Amygdala (tissue), 56 donors: ENCODE measurements at places on chromosomes 5 and 9.

GRCh38 chr9:78598120-78598519 lies 301.2 kb downstream of the PSAT1 start:
- DNase-seq, result no peak

DNA sequence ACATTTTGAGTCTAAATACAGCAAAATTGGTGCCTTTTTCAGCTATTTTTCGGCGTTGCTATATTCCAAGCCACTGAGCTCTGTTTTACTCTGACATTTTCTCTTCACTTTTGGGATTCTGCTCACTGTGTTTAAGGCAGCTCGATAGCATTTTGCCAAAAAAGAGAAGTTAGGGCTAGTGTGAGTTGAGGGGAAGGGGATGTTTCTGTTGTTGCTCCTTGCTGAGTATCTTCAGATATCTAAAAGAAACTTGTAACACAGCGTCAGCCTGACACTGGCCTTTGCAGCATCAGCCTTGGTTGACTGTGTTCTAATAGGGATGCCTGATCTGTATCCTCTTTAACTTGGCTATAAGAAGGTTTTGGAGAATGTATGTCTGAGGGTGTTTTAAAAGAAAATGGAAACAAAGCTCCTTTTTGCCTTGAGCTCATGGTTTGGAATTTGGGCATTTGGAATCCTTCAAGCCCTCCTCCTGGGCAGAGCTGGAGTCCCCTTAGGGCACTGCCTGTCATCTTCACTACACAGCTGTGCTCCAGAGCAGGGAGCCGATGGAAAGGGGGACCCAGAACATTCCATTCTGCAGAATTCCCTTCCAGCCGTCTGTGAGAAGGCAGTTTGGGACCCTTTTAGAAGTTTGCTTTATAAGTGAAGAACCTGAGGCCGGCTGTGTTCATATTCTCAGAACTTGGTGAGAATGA lies 63.0 kb downstream of the EXOSC2 start:
- DNase-seq, result no peak

DNA sequence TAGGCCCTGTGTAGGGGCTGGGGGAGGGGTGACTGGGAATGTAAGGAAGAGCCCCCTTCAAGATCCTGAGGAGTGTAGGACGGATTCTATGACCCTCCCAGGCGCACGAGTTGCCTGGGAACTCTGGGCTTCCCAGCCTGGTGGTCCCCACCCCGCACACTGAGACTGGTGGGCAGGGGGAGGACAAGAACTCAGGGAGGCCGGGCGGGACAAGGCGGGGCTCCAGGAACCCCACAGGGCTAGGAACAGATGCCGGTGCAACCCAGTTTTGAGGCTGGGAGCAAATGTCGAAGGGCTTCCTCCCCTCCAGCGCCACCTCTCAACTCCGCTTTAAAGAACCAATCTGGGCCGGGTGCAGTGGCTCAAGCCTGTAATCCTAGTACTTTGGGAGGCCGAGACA lies 1.3 kb upstream of the VDAC1 start:
- DNase-seq, result no peak

DNA sequence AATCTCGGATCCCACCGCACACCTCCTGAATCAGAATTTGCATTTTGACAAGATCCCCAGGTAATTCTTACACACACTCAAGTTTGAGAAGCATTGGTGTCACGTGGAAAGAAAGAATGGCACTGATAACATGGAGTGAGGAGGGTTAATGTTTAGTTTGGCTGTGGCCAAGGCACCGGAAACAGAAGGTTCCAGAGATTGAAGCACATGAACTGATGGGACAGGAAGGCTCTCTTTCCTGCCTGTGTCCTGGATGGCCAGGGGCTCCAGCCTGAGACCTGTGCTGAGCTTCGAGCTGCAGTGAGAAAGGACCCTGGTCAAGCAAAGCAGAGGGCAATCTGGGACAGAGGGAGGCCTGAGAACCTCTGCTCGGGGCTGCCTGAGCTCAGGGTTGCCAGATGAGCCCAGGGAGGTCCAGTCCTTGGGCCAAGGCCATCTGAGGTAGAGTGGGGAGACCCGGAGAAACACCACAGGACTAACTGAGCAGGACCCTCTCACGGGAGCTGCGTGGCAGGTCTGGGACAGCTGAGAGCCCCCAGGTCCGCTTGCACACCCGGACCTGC lies 27.3 kb downstream of the AFAP1L1 start:
- no peak for DNase-seq

GRCh38 chr9:111454751-111455150 lies 29.4 kb downstream of the ECPAS start:
- DNase-seq, result no peak
